GM12892 (cell line): ENCODE measurements at places on chromosomes 12 and 14.

- DNase-seq: no peak
These were observed 673.9 kb downstream of the SLC16A7 start for GRCh38 chr12:60269611-60270269.

DNA sequence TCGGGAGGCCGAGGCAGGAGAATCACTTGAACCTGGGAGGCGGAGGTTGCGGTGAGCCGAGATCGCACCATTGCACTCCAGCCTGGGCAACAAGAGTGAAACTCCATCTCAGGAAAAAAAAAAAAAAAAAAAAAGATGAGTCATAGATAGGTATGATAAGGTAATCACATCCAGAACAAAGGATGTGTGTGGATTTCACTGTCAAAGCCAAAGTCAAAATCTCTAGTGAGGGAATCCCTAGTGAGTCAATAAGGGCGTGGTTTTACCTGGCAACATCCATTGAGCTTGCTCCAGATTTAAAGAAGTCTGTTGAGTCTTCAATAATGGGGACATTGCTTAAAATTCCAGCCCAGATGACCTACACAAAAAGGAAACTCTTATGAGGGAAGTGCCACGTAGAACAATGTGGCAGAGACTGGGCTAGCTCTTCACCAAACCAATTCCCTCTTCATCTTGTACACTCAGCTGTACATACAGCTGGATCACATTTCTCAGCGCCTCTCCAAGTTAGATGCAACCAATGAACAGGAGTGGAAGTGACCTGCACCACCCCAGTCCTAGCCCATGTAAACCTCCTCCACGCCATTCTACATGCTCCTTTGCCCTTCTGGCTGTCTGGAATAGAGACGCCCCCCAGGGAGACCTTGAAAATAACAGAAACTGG is 23.4 kb downstream of the ALDH1L2 start:
- no peak for DNase-seq

DNA sequence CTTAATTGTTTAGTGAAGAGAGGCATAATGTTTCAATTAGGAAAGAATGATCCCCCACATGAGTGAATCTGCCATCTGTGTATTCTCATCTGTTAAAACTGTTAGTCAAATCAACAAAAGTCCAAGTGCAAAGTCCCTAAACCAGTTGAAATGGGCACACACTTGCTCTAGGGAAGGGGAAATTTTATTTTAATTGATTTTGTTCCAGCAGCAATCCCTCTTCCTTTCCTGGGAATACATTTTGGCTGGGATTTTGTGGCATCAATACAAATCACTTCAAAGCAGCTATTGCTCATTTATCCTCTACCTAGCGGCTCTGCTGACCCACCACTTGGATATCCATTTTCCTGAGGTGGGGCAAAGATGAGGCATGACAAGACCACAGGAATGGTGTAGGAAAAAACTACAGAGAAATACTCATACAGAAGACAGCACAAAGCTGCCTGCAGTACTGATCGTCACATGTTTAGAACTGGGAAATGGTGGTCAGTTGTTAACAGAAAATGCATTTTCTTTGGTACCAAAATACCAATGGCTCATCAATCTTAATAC is 9.8 kb upstream of the SSTR1 start:
- no peak for DNase-seq

- DNase-seq: no peak
These were observed 5.9 kb downstream of the RNASE8 start for GRCh38 chr14:21063479-21063878.

GRCh38 chr12:121983536-121984210 is 38.0 kb upstream of the BCL7A start:
- DNase-seq: no peak

- DNase-seq: no peak
These were observed 65.2 kb downstream of the RFX4 start for GRCh38 chr12:106647793-106648514.
